CD4-positive, CD25-positive, alpha-beta regulatory T cell (primary cell): ENCODE measurements at places on chromosomes 4 and X.

GRCh38 chr4:151163855-151164254 lies 64.4 kb downstream of the RPS3A start:
- no peak for DNase-seq

- DNase-seq, result no peak
These were observed 9.7 kb upstream of the SORCS2 start for GRCh38 chr4:7182616-7183015.

DNA sequence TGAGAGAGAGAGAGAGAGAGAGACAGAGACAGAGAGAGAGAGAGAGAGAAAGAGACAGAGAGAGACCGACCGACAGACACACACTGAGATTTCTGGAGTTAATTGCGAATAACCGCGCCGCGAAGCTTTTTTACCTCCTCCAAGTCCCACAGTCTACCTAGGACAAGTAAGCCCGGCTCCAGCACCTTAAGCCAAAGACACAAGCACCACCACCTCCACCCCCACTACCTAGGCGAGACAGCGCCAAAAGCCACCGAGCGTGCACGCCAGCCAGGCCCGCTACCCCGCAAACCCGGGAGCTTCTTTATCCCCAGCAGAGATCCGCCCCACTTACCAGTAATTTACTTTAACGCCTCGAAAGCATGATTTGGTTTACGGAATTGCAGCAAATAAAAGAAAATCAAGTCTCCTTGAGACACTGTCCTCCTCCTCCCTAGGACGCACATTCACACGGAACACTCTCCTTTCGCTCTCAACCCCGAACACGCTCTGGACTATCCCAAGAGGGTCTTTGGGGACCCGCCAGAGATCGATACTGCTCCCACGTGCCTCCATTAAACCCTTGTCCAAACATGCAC lies 649.6 kb upstream of the DIPK2B start:
- peak; percentile 38 for DNase-seq

DNA sequence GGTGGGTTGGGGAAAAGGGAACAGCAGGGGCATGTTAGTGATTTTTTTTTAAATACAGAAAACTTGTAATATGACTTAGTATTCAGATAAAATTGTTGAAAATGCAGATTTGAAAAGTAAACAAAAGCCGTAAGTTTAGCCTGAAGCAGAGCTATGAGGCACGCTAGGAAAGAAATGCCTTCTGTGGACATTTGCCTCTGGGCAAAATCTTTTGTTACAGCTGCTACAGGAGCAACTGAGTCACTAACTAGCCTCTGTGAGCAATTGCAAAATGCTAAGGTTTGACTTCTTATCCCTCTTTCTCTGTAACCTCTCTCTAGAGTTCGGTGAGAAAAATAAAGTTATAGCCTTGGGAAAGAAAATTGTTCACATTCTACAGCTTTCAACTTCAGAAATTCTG lies 350.0 kb downstream of the SLC7A11 start:
- DNase-seq, result no peak

DNA sequence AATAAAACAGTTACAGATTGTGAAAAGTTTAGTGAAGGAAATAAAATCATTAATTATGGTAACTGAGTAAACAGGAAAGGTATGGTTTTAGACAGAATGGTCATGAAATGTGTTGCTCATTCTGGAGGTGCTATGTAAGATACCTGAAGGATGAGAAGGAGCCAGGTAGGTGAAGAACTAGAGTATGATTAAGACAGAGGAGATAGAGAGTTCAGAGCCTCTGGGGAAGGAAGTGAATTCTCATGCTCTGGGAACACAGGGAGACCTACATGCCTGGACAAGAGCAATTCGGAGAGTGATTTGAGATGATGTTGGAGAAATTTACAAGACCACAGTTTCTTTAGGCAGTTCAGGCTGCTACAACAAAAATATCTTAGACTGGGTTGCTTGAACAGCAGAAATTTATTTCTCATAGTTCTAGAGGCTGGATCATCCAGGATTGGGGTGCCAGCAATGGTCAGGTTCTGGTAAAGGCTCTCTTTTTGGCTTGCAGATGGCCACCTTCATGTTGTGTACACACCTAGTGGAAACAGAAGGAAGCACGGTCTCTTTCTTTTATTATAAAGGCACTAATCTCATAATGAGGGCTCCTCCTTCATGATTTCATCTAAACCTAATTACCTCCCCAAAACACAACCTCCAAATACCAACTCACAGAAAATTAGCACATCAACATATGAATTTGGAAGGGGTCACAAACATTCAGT lies 1416.1 kb downstream of the PCDH7 start:
- DNase-seq, result no peak

DNA sequence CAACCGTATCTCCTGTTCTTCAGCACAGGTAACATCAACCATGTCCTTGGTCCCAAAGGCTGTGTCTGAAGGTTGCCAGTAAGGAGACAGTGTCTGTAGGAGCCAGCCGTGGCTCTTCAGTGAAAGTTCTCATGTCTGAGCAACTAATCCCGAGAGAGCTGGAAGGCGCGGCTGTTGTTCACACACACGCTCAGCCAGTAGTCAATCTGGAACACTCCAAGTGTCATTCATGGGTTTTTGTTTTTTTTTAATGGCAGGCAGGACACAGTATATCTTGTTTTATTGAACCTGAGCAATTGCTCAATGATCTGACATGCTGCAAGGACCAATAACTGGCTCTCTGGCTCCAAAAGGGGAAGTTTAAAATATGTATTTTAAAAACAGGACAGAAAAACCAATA lies 48.4 kb upstream of the MAP3K15 start:
- no peak for DNase-seq

DNA sequence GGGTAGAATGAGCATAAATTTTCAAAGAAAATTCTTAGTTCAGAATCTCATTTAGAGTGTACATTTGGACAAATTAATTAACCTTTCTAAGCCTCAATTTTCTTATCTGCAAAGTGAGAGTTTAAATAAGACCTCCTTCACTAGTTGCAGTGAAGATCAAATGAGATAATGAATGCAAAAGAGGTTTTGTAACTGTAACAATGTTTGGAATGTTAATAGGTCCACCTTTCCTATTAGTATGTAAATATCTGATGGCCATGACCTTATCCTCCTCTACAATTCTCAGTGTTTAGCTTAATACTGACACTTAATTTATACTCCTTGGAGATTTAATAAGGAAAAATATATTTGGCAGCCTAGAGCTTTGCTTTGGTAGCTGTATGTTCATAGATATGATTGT lies 138.8 kb downstream of the GABRG1 start:
- DNase-seq, result no peak

- DNase-seq, result no peak
These were observed 50.8 kb downstream of the CHM start for GRCh38 chrX:85996555-85996954.

- DNase-seq, result no peak
These were observed 92.3 kb downstream of the SPRY1 start for GRCh38 chr4:123488916-123489315.

GRCh38 chr4:183321079-183321478 lies 1.0 kb upstream of the CLDN22 start:
- no peak for DNase-seq
